ENCODE measurements at places on chromosomes 1 and 21.

DNA sequence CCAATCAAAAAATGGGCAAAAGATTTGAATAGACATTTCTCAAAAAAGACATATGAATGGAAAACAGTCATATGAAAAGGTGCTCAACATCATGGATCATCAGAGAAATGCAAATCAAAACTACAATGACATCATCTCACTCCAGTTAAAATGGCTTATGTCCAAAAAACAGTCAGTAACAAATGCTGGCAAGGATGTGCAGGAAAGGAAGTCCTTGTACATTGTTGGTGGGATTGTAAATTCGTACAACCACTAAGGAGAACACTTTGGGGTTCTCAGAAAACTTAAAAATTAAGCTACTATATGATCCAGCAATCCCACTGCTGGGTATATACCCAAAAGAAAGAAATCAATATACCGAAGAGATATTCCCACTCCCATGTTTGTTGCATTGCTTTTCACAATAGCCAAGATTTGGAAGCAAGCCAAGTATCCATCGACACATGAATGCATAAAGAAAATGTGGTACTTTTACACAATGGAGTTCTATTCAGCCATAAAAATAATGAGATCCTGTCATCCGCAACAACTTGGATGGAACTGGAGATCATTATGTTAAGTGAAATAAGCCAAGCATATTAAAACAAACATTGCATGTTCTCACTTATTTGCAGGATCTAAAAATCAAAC is 17.9 kb downstream of the GBP5 start:
- no peak for DNase-seq

DNA sequence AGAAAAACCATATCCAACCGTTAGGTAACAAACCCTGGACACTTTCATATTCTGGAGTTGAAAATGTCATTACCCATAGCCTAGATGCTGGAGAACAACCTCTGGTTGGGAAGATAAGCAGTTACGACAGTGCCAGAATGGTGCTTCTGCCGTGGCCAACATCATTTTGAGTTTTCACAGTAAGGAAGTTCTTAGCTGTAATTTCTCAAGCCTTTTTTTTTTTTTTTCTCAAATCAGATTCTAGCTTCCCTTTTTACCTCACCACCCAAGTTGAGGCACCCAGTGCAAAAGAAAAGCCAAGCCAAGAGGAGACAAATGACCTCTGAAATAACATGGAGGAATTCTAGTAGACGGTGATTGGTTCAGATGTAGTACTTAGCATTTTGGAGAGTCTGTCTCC is 21.8 kb downstream of the PPT1 start:
- no peak for DNase-seq

- DNase-seq, result no peak
Observed at GRCh38 chr1:215878843-215879242, 311.7 kb downstream of the KCTD3 start.

- DNase-seq, result no peak
Observed at GRCh38 chr1:176735201-176735600, 272.2 kb downstream of the PAPPA2 start.

- DNase-seq, result no peak
Observed at GRCh38 chr1:178781533-178782330, 56.7 kb downstream of the RALGPS2 start.

GRCh38 chr1:31776032-31776431 is 11.9 kb upstream of the ADGRB2 start:
- DNase-seq, result no peak

Measured in GM20000 (cell line).